ENCODE measurements at places on chromosomes 12 and 14.

GRCh38 chr14:78345131-78345744, 175.1 kb downstream of the NRXN3 start:
- no peaks in the 10 kb centered on the region for H3K27me3 ChIP-seq
- DNase-seq, result no peak
- H3K36me3 ChIP-seq, result no peaks in the 10 kb centered on the region
- no peaks in the 10 kb centered on the region for H3K4me1 ChIP-seq
- H3K4me3 ChIP-seq, result no peak overlapping the region

- no peaks in the 10 kb centered on the region for H3K36me3 ChIP-seq
- no peak overlapping the region for H3K27ac ChIP-seq
- peaks cover 8% of the 10 kb centered on the region for H3K4me1 ChIP-seq
- H3K4me3 ChIP-seq, result no peak overlapping the region
- no peak for DNase-seq
Measured at GRCh38 chr14:31241450-31242114, 34.0 kb upstream of the HECTD1 start.

DNA sequence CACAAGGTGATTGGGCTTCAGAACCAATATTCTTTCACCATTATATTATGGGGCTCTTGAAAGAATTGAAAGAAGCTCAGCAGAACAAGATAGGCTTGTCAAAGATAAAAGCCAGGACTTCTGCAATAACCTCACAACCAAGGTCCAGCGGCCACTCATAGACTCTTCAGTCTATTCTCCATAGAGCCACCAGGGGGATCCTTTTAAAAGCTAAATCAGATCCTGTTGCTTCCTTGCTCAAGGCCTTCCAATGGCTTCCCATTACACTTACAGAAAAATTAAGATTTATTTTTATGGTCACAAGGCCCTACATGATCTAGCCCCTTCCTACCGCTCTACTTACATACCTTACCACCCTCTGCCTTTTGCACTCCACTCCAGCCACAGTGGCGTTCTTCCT, 169.6 kb downstream of the C12orf42 start:
- H3K36me3 ChIP-seq, result no peaks in the 10 kb centered on the region
- H3K27me3 ChIP-seq, result no peaks in the 10 kb centered on the region
- DNase-seq, result no peak
- no peak overlapping the region for H3K27ac ChIP-seq
- H3K4me3 ChIP-seq, result no peak overlapping the region

DNA sequence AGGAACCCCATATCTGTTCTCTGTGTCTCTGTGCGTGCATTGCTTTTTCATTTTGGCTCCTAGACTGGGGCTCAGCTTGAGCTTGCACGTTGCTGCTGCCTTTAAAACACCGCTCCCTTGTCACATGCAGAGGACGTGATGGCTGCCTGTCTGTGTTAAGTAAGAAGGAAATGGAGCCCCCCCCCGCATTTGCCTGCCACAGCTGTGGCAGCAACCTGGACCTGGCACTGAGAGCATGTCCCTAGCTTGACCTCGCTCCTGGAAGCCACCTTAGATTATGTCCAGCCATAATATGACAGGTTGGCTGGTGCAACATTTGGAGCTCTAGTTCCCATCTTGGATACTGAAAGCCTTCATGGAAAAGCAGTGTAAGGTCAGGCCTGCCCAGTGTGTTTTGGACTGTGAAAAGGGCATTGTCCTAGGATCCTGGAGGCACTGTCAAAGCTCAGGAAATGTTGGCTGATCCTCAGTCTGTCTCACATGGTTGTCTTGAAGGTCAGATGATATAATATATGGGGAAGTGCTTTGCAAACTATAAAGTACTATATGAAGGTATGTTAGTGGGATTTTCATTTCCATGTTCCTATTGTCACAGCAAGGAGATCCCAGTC, 73.8 kb downstream of the PRKCH start:
- H3K4me1 ChIP-seq, result peaks cover 100% of the 10 kb centered on the region
- DNase-seq, result no peak
- no peak overlapping the region for H3K27ac ChIP-seq

DNA sequence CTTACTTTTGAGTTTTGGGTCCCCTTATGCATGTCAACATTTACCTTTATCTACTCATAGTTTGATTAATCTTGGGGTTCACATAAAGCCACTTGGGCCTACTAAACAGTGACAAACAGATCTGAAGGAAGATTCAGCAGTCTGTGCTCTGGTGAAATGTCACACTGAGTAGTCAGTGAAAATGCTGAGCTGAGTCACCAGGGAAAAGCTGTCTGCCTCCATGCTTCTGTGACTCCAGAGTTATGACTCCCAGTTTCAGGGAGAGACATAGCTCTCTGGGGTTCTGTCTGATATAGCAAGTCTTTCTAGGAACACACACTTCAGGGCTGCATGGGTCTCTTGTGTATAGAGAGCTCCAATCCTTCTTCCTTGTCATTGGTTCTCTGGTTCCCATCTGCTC, 406.3 kb upstream of the FAR2 start:
- H3K27me3 ChIP-seq, result no peaks in the 10 kb centered on the region
- no peak overlapping the region for H3K4me3 ChIP-seq
- no peaks in the 10 kb centered on the region for H3K36me3 ChIP-seq
- DNase-seq, result no peak

DNA sequence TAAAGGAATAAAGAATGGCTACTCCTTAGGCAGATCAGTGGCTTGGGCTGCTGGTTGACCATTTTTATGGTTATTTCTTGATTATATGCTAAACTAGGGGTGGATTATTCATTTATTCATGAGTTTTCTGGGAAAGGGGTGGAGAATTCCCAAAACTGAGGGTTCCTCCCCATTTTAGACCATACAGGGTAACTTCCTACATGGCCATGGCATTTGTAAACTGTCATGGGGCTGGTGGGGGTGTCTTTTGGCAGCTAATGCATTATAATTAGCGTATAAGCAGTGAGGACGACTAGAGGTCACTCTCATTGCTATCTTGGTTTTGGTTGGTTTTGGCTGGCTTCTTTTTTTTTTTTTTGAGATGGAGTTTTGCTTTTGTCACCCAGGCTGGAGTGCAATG, 25.6 kb upstream of the JPH4 start:
- H3K36me3 ChIP-seq, result no peaks in the 10 kb centered on the region
- H3K4me1 ChIP-seq, result peaks cover 4% of the 10 kb centered on the region
- no peak overlapping the region for H3K27ac ChIP-seq

DNA sequence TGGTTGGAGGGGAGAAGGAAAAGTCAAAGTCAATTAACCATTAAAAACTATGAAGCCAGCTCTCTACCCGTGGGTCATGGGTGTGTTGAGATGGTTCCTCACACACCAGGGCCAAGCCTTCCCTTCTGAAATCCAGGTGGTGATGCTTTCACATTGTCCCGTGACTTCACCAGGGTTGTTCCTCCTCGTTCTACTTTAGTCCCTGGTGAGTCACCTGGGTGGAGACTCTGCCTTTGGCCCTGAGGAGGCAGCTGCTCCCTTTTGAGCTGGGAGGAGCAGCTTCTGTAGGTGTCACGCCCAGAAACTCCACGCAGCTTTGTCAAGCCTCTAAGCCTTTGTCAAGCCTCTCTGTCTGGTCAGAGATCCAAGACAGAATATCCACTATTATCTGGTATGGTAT, 348.3 kb downstream of the BMP4 start:
- H3K27me3 ChIP-seq, result no peaks in the 10 kb centered on the region
- H3K4me3 ChIP-seq, result no peak overlapping the region
- no peaks in the 10 kb centered on the region for H3K4me1 ChIP-seq
- DNase-seq, result no peak
